ENCODE measurements at places on chromosomes 4 and X.

DNA sequence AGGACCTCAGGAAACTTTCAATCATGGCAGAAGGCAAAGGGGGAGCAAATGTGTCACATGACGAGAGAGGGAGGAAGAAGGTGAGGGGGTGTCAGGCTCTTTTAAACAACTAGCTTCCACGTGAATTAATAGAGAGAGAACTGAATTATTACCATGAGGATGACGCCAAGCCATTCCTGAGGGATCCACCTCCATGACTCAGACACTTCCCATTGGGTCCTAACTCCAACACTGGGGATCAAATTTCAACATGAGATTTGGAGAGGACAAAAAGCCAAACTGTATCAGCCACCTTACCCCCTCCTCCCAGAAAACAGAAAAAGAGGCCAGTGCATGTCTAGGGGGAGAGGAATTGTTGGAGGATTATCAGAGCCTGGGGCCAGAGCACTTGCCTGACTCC, 40.4 kb upstream of the LAS1L start:
- DNase-seq, result no peak

GRCh38 chr4:65918212-65918611, 247.9 kb upstream of the EPHA5 start:
- DNase-seq, result no peak

- no peak for DNase-seq
Measured at GRCh38 chr4:165553221-165553810, 174.5 kb downstream of the CPE start.

- no peak for DNase-seq
Measured at GRCh38 chr4:110540581-110540980, 64.6 kb downstream of the ENPEP start.

- no peak for DNase-seq
Measured at GRCh38 chr4:174314770-174315169, 31.1 kb downstream of the CEP44 start.

- no peak for DNase-seq
Measured at GRCh38 chr4:140869446-140869845, 113.3 kb upstream of the TBC1D9 start.

DNA sequence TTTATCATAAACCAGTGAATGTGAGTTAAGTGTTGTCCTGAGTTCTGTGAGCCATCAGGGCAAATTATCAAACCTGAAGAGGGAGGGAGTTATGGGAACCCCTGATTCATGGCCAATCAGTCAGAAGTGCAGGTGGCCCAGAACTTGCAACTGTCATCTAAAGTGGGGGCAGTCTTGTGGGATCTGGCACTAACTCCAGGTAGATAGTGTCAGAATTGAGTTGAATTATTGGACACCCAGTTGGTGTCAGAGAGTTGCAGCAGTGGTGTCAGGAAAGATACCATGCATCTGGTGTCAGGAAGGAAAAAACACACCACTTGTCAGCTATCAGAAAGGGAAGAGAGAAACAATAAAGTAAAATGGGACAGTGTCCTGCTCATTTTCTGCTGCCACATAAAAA, 8.4 kb downstream of the CORIN start:
- DNase-seq, result no peak

DNA sequence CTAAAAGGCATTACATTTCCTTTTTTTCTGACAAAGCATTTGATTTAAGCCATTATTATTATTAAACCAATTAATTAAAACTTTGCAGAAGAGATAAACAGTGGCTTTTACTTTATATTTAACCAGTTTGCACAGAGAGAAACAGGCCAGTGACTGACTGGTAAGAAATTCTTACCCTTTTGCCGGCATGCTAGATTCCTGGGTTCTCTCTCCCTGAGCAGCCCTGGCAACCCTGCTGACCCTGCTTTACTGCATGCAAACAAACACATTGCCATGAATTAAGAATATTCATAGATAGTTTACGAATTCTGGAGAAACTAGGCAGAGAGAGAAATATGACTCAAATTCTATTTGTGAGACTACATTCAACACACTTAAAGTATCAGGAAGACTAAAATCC, 1381.4 kb upstream of the IGFBP7 start:
- DNase-seq, result no peak

DNA sequence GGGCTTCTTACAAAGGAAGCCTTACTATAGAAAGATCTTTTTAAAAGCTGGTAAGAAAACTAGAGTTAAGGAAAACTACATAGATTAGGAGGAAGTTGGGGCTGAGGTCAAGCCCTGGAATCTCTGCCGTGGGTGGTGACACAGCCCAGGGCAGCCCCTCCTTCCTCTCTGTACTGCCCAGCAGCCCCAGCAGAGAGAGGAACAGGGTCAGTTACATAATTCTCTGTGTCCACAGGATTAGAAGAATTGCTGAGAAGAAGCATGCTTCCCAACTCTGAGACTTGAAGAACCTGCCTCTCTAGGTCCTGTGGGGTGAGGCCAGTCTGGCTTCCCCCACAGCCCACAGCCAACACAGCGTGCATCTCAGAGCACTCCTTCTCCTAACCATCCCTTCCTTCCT, 9.2 kb upstream of the ABLIM2 start:
- no peak for DNase-seq

DNA sequence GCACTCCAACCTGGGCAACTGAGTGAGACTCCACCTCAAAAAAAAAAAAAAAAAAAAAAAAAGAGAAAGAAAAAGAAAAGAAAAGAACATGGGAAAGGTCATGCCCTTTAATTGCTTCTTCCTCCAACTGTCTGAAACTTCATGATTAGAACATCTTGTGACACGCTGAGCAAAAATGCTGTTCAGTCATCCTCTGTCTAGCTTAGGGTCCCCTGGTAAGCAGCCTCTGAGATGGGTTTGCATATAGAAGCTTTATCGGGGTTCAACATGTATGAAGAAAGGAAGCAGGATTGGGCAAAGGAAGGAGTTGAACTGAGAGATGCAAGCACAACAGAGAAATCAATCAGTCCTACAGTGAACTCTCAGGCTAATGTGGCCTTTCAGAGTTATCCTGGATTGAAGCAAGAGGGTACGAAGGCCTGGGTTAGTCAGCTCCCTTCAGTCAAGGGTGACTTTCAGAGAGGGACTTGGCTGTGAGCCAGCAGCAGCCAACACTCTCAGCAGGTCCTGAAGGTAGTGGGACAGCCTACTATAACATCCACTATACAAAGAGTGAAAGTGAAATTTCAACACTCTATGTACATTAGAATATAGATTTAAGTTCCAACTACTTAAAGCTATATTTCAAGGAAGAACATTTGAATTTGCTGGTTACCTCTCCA, 11.4 kb downstream of the MAOB start:
- DNase-seq, result no peak

DNA sequence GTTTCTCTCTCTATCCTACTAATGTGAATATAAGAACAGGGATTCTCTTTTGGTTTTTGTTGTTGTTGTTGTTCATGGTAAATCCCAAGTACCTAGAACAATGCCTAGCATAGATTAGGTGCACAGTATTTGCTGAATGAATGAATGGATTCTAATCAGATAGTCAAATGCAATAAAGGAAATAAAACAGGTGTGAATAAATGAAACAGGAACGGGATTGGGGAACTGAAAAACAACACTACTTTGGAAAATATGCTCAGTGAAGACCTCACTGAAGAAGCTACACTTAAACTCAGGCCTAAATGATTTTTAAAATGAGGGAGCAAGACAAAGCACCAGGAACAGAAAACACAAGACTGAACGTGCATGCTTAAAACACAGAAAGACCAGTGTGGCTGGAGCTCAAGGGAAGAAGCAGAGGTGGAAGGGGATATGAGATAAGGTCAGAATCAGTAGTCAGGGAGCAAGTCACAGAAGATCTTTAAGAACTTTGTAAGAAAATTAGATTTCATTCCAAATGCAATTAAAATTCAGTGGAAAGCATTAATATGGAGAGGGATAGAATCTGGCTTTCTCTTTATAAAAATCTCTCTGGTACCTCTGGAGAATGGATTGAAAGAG, 144.7 kb downstream of the ZAR1 start:
- no peak for DNase-seq

DNA sequence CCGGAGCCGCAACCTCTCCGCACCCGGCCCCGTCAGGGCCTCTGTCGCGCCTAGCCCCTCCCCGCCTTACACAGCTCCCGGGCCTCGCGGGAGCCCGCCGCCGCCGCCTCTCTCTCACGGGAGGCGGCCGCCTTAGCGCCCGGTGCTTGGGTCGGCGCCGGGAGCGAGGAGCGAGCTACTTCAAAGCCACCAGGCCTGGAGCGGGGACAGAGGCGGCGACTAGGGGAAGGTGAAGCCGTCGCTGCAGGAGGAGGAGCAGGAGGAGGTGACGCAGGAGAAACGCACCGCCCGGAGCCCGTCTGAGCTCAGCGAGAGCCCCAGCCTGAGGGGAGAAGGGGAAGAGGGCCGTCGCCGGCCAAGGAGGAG, 250 bp downstream of the USP9X start:
- DNase-seq, result no peak

- DNase-seq, result no peak
Measured at GRCh38 chr4:54368281-54369265, 139.5 kb downstream of the PDGFRA start.

- no peak for DNase-seq
Measured at GRCh38 chr4:146488495-146489174, 33.1 kb downstream of the SLC10A7 start.

DNA sequence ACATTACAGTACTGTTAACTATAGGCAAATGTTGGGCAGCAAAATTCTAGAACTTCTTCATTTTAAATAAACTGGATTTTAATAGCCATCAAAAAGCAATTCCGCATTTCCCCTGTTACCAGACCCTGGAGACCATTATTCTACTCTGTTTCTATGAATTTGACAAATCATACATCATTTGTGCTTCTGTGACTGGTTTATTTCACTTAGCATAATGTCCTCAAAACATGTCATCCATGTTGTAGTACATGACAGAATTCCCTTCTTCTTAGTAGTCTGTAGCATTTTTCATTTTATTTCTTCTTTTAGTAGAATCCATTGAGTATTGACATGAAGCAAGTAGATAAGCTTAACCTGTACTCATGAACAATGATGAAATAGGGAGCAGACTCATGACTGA, 59.4 kb upstream of the PPP4R3C start:
- no peak for DNase-seq

DNA sequence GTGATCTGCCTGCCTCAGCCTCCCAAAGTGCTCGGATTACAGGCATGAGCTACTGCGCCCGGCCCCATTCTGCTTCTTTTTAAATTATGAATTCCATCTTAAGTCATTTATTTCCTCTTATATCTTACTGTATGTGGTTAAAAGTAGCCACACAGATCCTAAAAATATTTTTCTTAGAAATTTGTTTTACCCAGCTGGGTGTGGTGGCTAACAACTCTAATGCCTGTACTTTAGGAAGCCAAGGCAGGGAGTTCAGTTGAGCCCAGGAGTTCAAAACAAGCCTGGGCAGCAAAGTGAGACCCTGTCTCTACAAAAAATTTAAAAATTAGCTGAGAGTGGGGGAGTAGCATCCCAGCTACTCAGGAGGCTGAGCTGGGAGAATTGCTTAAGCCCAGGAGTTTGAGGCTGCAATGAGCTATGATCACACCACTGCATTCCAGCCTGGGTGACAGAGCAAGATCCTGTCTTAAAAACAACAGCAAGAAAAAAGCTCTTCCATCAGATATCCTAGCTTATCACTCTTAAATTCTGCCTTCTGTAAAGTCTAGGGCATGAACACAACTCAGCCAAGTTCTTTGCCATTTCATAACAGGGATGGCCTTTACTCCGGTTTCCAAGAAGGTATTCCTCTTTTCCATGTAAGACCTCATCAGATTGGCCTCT, 15.1 kb upstream of the AFF1 start:
- no peak for DNase-seq

- DNase-seq, result no peak
Measured at GRCh38 chr4:121786221-121786620, 14.9 kb upstream of the EXOSC9 start.

GRCh38 chr4:127249066-127249766, 383.5 kb upstream of the INTU start:
- DNase-seq, result no peak

- no peak for DNase-seq
Measured at GRCh38 chr4:13892739-13893105, 265.2 kb upstream of the BOD1L1 start.

- DNase-seq, result no peak
Measured at GRCh38 chr4:151887031-151887815, 126.4 kb upstream of the GATB start.

DNA sequence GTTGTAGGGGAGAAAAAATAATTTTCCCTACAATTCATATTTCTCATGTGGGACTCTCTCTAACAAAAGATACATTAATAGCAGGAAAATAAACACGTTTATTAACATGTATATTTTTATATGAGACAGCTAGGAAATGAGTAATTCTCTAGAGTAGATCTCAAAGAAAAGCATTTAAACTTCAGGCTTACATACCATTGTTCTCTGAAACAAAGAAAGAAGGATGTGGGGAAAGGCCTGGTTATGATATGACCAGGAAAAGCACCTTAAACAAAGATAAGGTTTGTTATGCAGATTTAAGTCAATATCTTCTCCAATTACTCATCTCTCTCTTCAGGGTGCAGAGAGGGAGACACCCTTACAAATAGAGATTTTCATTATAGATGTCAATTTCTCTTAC, 131.3 kb downstream of the SLC7A11 start:
- no peak for DNase-seq

GRCh38 chrX:71221145-71221544, 1.9 kb upstream of the GJB1 start:
- no peak for DNase-seq

- DNase-seq, result no peak
Measured at GRCh38 chrX:96211953-96212352, 472.7 kb upstream of the DIAPH2 start.

DNA sequence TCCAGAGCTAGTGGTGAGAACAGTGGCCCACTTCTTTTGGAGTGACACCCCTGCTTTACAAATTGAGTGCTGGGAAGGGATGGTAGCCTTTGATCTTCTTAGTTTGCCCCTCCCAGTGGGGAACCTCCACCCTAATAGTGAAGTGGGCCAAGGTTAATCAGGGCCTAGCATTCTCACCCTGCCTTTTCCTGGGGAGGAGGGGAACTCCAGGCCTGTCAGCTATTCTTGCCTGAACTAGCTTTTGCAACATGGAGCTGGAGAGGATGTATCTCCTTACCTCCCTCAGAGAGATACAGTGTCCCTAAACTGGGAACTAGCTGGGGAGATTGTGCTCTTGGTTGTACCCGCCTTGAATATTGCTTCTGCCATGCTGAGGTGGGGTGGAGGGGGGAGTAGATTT, 20.6 kb downstream of the PHKA1 start:
- DNase-seq, result no peak

GRCh38 chrX:40151211-40152172, 53.7 kb upstream of the BCOR start:
- no peak for DNase-seq

GRCh38 chr4:82851885-82852750, 38.8 kb downstream of the SEC31A start:
- no peak for DNase-seq

GRCh38 chr4:122759639-122760310, 27.3 kb downstream of the BBS12 start:
- no peak for DNase-seq

- DNase-seq, result no peak
Measured at GRCh38 chrX:83845397-83845796, 15.5 kb upstream of the CYLC1 start.

- no peak for DNase-seq
Measured at GRCh38 chrX:107709266-107709806, 66.3 kb downstream of the TSC22D3 start.

- no peak for DNase-seq
Measured at GRCh38 chr4:53267026-53267425, 98.8 kb downstream of the SCFD2 start.

GRCh38 chr4:112214390-112215264, 17.0 kb upstream of the AP1AR start:
- no peak for DNase-seq

- DNase-seq, result no peak
Measured at GRCh38 chr4:101075536-101075935, 271.8 kb downstream of the PPP3CA start.

GRCh38 chr4:38065176-38065575, 105.0 kb downstream of the PTTG2 start:
- no peak for DNase-seq

All from NCI-H2227 treated with DMSO at 0.1 percent for 48 hours (cell line).